Fibroblast of skin of left biceps (primary cell): ENCODE measurements at places on chromosomes 1 and 21.

- no peak for DNase-seq
These were observed 12.3 kb downstream of the RAB4A start for GRCh38 chr1:229283183-229283611.

DNA sequence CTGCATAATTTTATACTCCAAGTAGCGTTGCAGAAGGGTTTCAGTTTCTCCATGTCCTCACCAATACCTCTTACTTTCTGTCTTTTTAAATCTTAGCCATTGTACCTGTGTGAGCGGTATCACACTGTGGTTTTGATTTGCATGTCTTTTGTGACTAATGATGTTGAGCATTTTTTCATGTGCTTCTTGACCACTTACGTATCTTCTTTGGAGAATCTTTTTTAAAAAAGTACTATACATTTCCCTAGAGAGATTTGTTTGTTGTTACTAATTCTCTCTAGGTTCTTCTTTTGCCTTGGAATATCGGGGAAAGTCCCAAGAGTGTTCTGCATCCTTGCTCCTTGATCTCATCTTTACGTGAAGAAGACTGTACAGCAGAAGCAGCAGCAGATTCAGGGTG lies 81.8 kb upstream of the WARS2 start:
- DNase-seq, result no peak

DNA sequence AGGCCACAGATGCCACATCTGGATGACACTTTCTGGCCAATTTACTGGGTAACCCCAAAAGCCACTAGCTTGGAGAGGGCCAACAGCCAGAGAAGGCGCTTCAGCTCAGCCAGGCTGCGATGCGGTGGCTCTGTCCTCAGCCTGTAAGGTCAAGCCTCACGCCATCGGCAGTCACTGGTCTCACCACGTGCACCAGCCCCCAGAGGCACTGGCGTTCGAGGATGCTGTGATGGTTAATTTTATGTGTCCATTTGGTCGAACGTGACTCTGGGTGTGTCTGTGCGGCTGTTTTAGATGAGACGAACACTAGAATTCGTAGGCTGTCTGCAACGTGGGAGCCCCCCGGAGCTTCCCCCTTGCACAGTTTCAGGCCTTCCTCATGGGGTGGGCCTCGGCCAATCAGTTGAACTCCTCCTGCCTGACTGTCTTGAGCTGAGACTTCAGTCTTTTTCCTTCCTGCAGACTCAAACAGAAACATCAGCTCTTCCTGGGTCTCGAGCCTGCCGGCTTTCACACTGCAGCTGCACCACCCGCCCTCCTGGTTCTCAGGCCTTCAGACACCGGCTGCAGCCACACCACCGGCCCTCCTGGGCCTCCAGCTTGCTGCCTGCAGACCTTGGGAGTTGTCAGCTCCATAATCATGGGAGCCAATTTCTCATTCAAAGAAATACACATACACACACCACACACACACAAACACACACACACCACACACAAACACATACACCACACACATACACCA lies 41.6 kb upstream of the SLC45A1 start:
- DNase-seq, result no peak

- peak; percentile 33 for DNase-seq
These were observed 60.6 kb downstream of the SCCPDH start for GRCh38 chr1:246784621-246785493.

DNA sequence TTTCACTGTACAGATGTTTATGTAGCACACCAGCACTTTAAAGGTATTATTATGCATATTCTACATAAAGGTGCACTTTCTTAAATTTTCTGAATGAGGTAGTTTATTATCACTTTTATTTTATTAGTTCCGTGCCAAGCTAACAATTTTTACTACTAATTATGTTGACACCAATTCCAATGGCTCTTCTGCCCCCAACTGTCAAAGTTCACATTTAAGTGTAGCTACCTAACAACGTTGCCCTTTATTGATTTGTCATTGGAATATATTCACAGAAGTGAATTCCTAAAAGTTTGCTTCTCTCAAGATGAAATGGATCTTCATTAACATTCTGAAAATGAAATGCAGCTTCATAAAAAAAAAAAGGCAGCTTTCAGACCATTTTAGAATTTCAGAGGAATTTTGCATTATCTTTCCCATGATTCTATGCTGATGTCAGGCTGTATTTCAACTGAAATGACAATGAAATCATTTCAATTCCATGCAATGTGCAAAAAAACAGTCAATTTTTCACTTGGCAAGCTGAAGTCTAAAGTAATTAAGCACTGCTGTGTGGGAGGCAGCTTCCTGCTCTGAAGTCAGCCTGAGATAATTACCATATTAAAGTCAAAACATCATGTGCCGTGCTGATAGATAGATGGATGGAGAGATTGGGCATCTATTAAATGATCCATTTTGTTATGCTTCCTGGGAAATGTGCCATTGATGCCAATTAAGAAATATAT lies 229.2 kb downstream of the TTLL7 start:
- DNase-seq, result no peak

DNA sequence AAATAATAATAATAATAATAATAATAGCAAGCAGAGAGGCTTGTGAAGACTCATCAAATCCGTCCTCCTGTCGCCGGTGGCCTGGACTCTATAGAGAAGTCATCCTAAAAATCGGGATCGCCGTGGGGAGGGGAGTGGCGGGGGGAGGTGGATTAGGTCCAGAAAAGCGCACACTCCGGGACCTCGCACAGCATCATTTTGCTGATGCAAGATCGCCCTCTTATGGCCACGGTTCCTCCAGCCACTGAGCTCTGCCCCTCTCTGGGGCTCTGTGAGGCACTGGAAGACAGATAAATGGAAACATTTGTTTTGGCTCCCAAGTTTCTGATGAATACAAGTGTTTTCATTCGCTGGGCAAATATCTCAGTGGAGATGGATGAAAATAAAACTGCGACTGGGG lies 612.0 kb downstream of the MATN1 start:
- DNase-seq, result peak; percentile 5

DNA sequence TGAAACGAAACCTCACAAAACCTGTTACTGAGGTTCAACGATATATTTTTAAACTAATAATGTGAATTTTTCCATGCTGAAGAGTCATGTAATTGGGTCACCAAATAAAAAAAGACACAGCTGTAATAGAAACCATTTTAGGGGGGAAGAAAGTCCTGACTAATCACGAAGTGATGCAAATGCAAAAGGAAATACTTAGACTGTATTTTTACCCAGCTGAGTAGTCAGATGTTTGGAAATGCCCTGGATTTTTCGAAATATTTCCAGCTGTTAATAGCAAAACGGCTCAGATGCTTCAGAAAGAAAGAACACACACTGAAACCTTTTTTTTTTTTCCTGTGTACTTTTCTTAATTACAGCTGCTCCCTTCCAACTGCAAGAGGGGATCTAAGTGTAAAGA lies 210.3 kb downstream of the SETD4 start:
- peak; percentile 42 for DNase-seq

DNA sequence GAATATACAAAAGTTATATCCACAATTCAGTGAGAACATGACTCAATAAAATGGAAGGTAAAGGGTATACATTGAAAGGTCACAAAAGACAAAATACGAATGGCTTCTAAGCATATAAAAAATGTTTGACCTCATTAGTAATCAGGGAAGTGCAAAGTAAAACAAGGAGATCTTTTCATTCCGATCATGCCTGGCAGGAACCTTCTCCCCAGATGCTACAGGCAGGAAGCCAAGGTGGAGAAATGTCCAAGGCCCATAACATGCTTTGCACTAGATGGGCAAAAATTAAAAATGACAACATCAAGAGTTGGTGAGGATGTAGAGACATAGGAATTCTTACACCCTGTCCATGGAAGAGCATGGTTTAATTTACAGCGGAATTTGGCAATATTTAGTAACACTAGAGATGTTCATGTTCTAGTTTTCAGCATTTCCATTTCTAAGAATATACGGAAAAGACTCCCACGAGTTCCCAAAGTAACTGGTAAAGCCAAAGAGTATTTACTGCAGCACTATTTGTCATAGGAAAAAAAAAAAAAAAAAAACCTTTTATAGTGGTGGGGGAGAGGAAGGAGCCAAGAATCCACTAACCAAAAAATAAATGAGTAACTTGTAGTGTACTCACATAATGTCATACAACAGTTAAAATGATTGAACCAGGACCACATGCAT lies 184.5 kb upstream of the KAZN start:
- DNase-seq, result peak; percentile 53

GRCh38 chr21:33383056-33383888 lies 19.9 kb upstream of the IFNGR2 start:
- DNase-seq, result no peak

DNA sequence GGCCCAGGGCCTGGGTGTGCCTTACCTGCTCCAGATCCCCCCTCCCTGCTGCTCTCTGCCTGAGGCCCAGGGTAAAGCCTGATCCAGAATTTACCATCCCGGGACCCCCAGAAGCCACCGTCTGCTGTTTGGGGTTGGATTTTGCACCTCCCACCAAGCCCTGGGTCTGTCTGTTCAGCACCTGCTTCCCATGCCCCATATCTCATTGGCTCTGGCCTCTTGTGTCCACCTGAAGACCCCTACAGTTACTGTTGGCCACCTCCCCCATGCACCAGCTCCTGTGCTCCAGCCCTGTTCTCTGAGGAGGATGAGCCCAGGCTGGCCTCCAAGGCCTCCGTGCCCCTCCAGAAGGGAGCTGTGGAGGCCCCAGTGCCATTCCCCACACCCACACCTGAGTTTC lies 113.9 kb downstream of the GRIK3 start:
- no peak for DNase-seq

DNA sequence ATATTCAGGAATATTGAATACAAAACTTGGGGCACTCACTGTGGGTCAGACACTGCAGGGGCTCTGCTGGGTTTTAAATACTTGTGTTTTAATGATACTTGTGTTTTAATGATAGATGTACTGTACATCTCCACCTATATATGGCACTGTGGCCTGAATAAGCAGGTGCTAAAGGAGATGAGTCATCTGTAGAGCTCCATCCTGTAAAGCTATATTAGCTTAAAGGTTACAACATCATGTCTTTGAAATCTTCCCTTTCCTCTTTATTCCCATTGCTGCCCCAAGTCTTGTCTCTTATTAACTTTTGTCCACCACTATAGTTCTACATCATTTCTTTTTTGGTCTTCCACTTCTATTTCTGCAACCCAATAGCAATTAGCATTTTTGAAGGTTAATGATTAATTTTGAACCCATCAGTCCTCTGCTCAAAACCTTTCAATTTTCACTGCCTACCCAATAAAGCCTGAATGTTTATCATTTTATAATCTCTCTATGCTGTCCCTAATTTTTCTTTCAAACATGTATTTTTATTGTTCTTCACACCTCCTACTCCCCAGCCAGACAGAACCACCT lies 113.3 kb upstream of the PTGFR start:
- DNase-seq, result no peak

- no peak for DNase-seq
These were observed 86.1 kb upstream of the S1PR1 start for GRCh38 chr1:101150670-101151069.

DNA sequence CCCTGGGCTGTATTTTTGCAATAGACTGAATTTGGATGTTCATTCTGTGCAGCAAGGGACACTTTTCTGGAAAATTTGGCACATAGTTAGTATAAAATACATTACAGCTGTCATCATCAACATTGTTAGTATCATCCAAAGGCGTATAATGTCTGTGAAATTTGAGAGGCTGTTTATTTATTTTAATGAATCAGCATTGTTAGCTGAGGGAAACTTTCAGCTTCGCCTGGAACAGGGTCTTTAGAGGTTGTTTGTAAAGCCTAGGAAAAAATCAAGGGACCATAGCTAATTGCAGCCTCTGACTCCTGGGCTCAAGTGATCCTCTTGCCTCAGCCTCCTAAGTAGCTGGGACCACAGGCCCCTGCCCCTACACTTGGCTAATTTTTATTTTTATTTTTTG lies 106.8 kb upstream of the USP24 start:
- no peak for DNase-seq

GRCh38 chr1:54582566-54583306 lies 34.7 kb downstream of the ACOT11 start:
- no peak for DNase-seq

GRCh38 chr1:4801192-4801924 lies 146.9 kb downstream of the AJAP1 start:
- no peak for DNase-seq

- DNase-seq, result no peak
These were observed 91.9 kb upstream of the IGSF21 start for GRCh38 chr1:18015719-18016118.

- no peak for DNase-seq
These were observed 100.1 kb downstream of the RUNX1 start for GRCh38 chr21:34949030-34949429.

- no peak for DNase-seq
These were observed 14.2 kb upstream of the ARHGEF16 start for GRCh38 chr1:3440300-3440681.

DNA sequence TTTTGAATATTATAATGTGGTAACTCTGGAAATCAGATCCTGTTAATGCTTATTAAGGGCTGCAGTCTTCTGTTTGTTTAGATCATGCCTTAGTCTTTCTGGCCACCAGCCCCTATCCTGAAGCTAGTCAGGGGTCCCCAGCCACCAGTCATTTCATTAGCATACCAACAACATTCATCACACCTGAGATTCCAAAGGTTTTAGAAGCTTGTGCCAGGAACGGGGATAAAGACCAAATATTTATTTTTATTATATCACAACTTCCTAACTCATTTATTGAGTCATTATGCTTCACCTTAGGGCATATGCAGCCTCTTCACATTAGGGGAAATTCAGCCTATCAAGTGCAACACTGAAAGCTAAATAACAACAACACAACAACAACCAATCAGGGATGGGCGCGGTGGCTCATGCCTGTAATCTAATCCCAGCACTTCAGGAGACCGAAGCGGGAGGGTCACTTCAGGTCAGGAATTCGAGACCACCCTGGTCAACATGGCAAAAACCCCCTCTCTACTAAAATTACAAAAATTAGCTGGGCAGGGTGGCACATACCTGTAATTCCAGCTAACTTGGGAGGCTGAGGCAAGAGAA lies 2.9 kb upstream of the PSEN2 start:
- no peak for DNase-seq

GRCh38 chr1:18047122-18047521 lies 60.5 kb upstream of the IGSF21 start:
- no peak for DNase-seq

GRCh38 chr1:17617787-17618557 lies 78.5 kb downstream of the ARHGEF10L start:
- DNase-seq, result no peak

GRCh38 chr1:94646141-94646643 lies 104.6 kb upstream of the F3 start:
- DNase-seq, result peak; percentile 92

DNA sequence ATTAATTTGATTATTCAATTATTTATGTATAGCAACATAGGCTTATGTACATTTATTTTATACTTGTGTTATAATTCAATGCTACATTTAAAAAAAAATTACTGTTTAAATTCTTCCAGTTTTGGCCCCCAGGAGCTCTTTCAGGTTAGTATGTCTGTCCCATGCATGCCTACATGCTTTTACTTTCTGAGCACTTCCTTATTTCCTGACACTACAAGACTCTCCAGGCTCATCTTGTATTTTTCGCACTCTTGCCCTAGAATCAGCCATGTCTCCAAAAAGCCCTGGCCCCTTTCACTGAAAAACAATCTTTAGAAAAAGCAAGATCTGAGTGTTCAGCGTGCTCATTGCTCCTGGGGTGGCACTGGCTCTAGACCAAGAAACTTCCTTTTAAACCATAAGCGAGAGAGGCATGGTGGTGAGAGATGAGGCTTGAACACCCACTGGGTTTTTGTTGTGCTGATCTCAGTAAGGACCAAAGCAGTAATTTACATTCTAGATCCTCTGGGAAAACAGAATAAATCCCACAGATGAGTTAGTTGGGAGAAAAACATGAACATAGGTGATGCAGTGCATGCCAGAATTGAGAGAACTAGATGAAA lies 95.0 kb downstream of the SLC30A10 start:
- DNase-seq, result no peak

GRCh38 chr1:194755241-194755994 lies 1569.0 kb upstream of the B3GALT2 start:
- peak; percentile 47 for DNase-seq
